ENCODE measurements at places on chromosomes 2 and 18.

GRCh38 chr18:24472591-24472990 lies 12.2 kb downstream of the HRH4 start:
- H3K4me1 ChIP-seq, result peaks cover 23% of the 10 kb centered on the region
- H3K4me3 ChIP-seq, result peak overlapping the region; percentile 15
- H3K36me3 ChIP-seq, result peaks cover 11% of the 10 kb centered on the region
- H3K27ac ChIP-seq, result peak overlapping the region; percentile 83

- H3K36me3 ChIP-seq, result peaks cover 25% of the 10 kb centered on the region
- H3K4me1 ChIP-seq, result peaks cover 21% of the 10 kb centered on the region
- H3K27ac ChIP-seq, result peak overlapping the region; percentile 78
- H3K4me3 ChIP-seq, result no peak overlapping the region
These were observed 7.4 kb downstream of the DCTN1 start for GRCh38 chr2:74372674-74373073.

GRCh38 chr2:218618102-218618860 lies 10.6 kb downstream of the PLCD4 start:
- H3K36me3 ChIP-seq, result no peaks in the 10 kb centered on the region
- DNase-seq, result no peak
- H3K4me3 ChIP-seq, result no peak overlapping the region
- H3K27me3 ChIP-seq, result no peaks in the 10 kb centered on the region

DNA sequence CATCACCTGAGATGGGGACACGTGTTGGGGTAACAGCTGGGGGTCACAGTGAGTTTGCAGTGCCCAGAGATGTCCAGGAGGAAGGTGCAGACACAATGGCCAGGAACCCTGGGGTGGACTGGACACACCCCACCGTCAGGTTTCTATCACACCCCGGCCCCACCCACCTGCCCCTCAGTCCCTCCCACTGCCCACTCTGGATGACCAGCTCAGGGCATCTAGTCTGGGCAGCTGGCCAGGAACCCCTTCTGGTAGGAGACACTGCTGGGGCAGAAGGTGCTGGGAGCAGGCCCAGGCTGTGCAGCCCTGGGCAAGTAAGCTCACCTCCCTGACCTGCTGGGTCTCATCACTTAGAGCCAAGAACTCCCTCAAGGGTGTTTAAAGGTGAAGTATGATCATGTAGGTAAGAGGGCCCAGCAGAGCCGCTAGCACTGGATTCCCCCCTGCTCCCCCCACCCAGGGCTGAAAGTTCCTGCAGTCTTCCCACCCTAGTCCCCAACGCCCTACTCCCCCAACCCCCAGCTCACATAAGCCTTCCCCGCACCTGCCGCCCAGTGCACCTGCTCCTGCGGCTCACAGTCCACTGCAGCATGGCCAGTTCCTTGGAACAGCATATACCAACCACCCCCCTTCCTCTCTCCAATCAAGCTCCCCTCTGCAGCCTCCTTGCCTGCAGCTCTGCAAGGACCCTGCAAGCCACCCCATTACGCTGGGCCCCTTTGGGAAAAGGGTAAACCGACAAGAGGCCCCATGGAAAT lies 17.3 kb downstream of the BIN1 start:
- no peaks in the 10 kb centered on the region for H3K36me3 ChIP-seq
- H3K27me3 ChIP-seq, result peaks cover 16% of the 10 kb centered on the region

GRCh38 chr18:51134721-51135120 lies 62.8 kb downstream of the MEX3C start:
- no peaks in the 10 kb centered on the region for H3K27me3 ChIP-seq
- H3K4me3 ChIP-seq, result no peak overlapping the region

DNA sequence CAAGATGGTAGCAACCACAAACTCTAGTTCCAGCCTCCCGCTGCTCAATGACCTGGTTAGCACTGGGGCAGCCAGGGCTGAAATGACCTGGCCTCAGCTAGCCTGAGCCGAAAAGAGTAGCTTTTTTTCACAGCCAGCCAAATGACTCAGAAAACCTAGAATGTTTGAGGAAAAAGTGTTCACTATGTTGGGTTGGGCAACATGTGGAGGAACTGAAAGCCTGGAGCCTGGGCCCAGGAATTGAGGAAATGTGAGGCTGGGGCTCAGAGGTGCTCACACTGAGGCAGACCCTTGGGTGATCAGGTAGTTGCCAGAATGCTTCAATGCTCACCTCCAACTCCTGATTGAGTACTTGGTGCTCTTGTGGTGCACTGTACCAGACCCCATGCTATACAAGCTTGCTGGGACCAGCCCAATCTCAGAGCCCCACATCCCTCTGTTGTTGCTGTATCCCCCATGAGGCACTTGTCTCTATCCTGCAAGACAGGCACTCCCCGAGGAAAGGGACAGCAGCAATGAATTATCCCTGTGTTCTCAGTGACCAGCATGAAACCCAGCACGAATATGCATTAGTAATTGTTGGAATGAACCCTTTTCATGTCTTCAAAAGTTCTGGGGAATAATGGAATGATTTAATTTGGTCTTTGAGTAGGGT lies 116.2 kb downstream of the USP34 start:
- DNase-seq, result no peak
- H3K4me3 ChIP-seq, result no peak overlapping the region
- H3K27ac ChIP-seq, result no peak overlapping the region
- H3K27me3 ChIP-seq, result no peaks in the 10 kb centered on the region
- H3K36me3 ChIP-seq, result peaks cover 9% of the 10 kb centered on the region

GRCh38 chr2:233693963-233694362 lies 1.3 kb downstream of the UGT1A6 start:
- no peak overlapping the region for H3K27ac ChIP-seq
- H3K4me1 ChIP-seq, result no peaks in the 10 kb centered on the region
- DNase-seq, result no peak
- H3K4me3 ChIP-seq, result no peak overlapping the region

DNA sequence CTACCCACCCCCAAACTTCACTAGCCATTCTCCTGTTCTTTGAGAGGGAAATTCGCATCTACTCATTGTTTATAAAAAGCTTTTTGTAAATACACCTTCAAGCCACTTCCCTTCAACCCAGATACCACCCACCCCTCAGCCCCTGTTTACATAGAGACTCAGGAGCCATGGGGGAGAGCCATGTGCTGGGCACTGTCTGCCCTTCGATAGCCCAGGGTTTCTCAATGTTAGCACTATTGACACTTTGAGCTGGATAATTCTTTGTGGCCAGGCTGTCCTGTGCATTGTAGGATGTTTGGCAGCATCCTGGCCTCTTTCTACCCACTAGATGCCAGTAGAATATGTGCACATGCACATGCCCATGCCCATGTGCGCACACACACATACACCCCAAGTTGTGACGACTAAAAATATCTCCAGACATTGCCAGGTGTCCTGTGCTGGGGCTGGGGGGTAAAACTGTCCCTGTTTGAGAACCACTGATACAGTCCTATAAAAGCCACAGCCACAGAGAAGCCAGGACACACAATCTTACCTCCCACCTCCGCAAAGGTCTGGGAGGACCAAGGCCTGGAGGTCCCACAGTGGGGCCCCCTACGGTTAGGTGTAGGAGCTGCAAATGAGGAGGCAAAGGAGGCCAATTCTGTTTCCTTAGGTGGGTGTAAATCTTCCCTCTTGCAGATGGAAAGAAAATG lies 44.5 kb upstream of the ASPRV1 start:
- no peak for DNase-seq
- H3K36me3 ChIP-seq, result no peaks in the 10 kb centered on the region
- no peak overlapping the region for H3K4me3 ChIP-seq
- H3K27me3 ChIP-seq, result no peaks in the 10 kb centered on the region

DNA sequence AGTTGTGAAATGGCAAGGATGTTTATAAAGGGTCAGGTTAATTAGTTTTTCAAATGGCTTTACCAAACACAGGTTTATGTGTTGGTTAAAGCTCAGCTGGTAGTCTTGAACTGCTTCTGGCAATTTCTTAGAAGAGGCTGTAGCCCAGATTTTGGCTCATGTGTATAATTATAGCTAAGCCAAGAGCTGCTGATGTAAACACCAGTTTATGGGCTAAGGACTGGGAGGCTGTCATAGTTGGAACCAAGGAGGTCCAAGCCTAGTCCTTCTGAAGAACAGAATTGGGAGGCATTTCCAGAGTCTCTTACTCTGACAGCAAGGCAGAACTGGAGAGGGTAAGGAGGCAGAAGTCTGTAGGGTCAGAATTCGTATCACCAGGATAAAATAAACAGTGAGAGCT lies 25.4 kb downstream of the UBE2E3 start:
- DNase-seq, result no peak
- no peak overlapping the region for H3K27ac ChIP-seq
- H3K4me1 ChIP-seq, result peaks cover 33% of the 10 kb centered on the region
- H3K27me3 ChIP-seq, result no peaks in the 10 kb centered on the region
- H3K36me3 ChIP-seq, result no peaks in the 10 kb centered on the region
- no peak overlapping the region for H3K4me3 ChIP-seq

DNA sequence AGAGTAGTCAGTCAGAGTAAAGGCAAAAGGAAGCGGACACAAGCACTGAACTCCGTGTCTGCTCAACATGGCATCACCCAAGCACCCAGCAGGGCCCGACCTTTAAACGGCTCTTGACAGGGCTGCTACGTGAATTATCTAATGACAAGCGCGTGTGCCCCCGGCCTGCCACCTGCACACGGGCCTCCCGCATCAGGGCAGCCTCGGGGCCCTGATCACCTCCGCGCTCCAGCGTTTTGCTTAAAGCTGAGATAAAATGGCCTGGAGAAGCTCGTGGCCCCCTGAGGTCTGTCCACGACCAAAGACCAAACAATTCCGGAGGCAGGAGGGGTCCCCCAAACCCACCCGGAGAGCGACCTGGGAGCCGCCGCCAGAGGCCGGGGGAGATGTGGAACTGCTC lies 376 bp downstream of the NDUFA10 start:
- peaks cover 14% of the 10 kb centered on the region for H3K4me1 ChIP-seq
- peaks cover 6% of the 10 kb centered on the region for H3K27me3 ChIP-seq
- no peak for DNase-seq

- H3K4me1 ChIP-seq, result no peaks in the 10 kb centered on the region
- no peak overlapping the region for H3K27ac ChIP-seq
- no peak overlapping the region for H3K4me3 ChIP-seq
- no peaks in the 10 kb centered on the region for H3K36me3 ChIP-seq
- H3K27me3 ChIP-seq, result peaks cover 19% of the 10 kb centered on the region
These were observed 105.3 kb upstream of the ZEB2 start for GRCh38 chr2:144625226-144625625.

DNA sequence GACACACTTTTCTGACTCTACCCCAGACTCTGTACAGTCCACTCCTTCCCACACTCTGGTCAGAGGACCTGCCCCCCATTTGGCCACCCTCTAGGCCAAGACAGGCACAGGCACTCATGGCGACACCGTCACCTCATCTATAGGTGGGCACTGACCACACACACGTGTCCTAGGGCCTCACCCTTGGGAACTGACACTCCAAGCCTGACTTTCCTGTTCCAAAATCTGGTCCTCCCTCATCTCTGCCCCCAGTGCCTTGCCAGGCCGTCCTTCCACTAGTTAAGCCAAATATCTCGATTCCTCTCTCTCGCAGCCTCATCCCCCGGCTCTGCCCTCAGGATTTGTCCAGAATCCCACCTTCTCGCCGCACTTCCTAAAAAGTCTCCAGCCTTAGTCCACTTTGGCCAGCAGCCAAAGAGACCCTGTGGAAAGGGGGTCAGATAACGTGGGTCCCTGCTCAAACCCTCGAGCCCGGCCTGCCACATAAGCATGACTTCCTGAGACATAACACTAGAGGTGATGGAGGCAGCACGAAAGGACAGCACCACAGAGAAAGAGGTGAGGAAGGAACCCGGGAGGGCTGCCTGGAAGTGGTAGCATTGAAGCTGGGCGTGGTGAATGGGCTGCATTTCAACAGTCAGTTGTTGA lies 105.8 kb upstream of the OTOS start:
- no peak for DNase-seq
- no peaks in the 10 kb centered on the region for H3K4me1 ChIP-seq
- no peak overlapping the region for H3K4me3 ChIP-seq
- no peaks in the 10 kb centered on the region for H3K36me3 ChIP-seq
- no peak overlapping the region for H3K27ac ChIP-seq
- peaks cover 30% of the 10 kb centered on the region for H3K27me3 ChIP-seq

DNA sequence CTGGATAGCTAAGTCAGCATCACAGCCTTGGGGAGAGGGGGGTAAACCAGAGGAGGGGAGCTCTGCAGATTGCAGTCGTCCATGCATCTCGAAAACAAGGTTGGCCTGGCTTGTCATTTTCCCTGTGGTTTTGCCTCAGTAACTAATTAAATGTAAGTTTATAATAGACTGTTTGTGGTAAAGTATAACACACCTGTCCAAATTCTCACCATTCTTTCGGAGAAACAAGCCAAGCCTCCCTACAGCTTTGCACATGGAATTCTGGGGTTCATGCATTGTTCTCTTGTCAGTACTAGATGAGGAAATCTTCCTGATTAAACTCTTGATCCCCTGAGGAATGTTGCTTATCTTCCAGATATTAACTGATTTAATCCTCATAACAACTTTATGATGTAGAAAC lies 1065.2 kb upstream of the FAM98A start:
- no peaks in the 10 kb centered on the region for H3K36me3 ChIP-seq
- no peaks in the 10 kb centered on the region for H3K27me3 ChIP-seq
- H3K27ac ChIP-seq, result no peak overlapping the region
- no peak overlapping the region for H3K4me3 ChIP-seq

DNA sequence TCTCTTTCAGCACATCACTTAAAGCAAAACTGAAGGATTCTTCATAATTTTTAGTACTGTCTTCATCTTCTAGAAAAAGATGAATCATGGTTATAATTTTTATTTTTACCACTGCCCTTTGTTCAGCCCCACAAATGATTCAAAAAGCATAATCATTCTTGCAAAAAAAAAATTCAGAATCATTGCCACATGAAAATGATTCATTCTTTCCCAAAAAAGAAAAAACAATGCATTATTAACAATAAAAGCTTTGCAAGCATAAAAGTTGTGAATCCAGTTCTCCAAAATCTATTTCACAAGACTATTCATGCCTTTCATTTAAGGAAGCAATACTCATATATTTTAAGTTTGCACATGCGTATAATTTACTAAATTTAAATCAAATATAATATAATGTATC lies 204.8 kb downstream of the RBM43 start:
- H3K27me3 ChIP-seq, result peaks cover 31% of the 10 kb centered on the region
- DNase-seq, result no peak
- no peaks in the 10 kb centered on the region for H3K4me1 ChIP-seq
- no peak overlapping the region for H3K4me3 ChIP-seq
- no peak overlapping the region for H3K27ac ChIP-seq

DNA sequence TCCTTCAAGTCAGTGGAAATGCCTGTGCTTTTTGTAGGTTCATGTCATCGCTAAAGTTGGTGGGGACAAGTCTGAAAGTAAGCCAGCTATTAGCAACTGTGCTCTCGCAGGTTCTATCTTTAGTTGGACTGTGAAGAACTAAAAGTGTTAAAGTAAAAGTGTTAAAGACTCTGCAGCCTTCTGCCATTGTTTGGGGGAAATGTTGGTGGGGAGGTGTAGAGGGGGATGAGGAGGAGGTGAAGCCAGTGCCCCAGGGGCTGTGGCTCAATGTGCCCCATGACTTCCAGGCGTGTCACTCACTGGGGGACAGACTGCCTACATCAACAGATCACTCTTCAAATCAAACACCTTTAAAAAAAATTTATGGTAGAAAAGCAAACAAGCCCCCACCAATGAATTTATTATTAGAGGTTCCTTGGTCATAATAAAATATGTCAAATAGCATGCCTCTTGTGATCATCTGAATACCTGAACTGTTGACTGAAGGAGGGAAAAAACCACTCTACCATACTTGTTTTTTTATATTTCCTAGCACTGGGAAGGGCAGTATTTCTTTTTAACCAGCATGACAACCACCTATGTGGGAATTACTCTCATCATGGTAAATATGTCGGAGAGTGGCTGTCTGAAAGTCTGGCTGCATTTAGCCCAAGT lies 19.3 kb downstream of the TGFA start:
- no peak overlapping the region for H3K4me3 ChIP-seq
- peaks cover 3% of the 10 kb centered on the region for H3K4me1 ChIP-seq
- peaks cover 2% of the 10 kb centered on the region for H3K27me3 ChIP-seq
- no peak for DNase-seq
- no peaks in the 10 kb centered on the region for H3K36me3 ChIP-seq
- no peak overlapping the region for H3K27ac ChIP-seq

GRCh38 chr2:67075530-67076238 lies 321.4 kb upstream of the ETAA1 start:
- DNase-seq, result no peak
- no peak overlapping the region for H3K27ac ChIP-seq
- no peaks in the 10 kb centered on the region for H3K27me3 ChIP-seq
- no peaks in the 10 kb centered on the region for H3K36me3 ChIP-seq
